CD4-positive, alpha-beta T cell treated with Interleukin-2 at 100 ng/mL for 4 hours (primary cell): ENCODE measurements at places on chromosomes 2 and 18.

GRCh38 chr2:218880102-218880858 is at the start of gene WNT10A:
Gene WNT10A (plus strand): TSS chr2:218880852. CDS start chr2:218880996, 144 bp downstream.
- DNase-seq: peak; percentile 90

DNA sequence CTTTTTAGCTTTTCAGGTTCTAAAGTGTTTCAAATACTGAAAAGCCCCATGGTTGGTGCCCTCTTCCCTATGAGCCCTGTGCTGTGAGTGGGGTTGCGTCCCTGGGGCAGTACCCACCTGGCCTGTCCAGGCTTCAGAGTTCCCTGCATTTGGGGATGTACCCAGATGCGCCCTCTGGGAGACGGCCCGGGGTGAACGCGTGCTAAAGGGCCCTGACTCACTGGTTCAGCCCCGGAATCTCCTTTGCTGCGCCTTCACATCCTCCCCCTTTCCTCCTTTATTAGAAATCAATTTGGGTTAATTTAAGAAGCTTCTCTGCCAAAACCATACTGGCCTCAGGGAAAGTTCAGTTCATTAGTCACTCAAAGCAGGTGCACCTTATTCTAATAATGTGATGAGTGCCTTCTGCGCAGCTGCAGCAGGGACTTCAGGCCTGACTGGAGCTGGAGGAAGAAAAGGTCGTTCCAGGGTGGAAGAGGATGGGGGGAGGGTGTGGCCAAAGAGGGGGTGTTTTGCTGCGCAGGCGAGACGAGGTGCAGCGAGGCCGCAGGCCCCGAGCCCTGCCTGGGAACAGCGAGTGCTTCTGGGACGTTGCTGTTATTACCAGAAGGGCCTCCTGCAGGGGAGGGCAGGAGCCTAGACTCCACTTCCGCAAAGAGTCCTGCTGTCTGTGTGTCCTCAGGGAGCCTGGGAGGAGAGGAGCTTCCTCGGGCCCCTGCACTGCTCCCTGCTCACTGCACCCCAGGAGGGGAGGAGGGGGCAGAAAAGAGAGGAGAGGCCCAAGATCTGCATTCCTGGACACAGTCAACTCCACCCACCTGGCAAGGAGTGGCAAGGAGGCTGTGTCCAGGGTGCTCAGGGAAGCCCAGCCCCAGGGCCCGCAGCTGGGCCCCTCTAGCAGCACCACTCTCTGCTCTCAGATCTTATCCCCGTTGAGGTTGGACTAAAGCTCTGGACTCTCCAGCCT is 223.2 kb upstream of the PXDN start:
- no peak for DNase-seq

GRCh38 chr18:79367989-79368388 is 27.7 kb upstream of the NFATC1 start:
- no peak for DNase-seq

GRCh38 chr2:96108151-96108540 is 8.2 kb downstream of the ADRA2B start:
- no peak for DNase-seq

GRCh38 chr2:86044614-86045013 is 61.1 kb downstream of the POLR1A start:
- no peak for DNase-seq

DNA sequence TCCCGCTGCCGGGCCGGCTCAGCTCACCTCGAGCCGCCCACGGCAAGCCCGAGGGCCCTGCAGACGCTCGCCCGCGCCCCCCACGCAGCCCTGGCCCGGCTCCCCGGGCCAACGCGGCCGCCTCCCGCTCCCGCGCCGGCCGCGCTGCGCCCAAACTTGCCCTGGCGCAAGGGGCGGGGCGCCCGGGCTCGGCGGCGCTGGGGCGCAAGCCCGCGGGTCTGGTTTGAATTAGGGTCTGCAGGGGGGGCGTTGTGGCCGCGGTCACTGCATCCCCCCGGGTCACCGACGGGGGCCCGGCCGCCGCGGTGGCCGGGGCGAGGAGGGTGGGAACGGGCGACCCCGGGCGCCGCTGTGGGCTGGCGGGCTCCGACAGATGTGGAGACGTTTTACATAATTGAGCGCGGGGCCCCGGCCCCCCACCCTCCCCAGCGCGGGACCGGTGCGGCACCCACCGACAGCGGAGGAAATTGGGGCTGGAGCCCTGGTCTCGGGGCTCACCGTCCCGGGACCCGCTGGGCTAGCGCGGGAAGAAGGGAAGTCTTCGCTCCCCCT is 690 bp downstream of the SDC1 start:
- DNase-seq: no peak

- DNase-seq: no peak
Observed at GRCh38 chr2:126720638-126721037, 64.7 kb downstream of the GYPC start.

GRCh38 chr2:46181789-46182530 is 115.2 kb upstream of the EPAS1 start:
- DNase-seq: no peak
